ENCODE measurements at places on chromosomes 4 and X.

- no peak for DNase-seq
Measured at GRCh38 chr4:47500776-47501175, 15.7 kb downstream of the ATP10D start.

- peak; percentile 44 for DNase-seq
Measured at GRCh38 chrX:153379971-153380581, 21.1 kb downstream of the PNMA6E start.

DNA sequence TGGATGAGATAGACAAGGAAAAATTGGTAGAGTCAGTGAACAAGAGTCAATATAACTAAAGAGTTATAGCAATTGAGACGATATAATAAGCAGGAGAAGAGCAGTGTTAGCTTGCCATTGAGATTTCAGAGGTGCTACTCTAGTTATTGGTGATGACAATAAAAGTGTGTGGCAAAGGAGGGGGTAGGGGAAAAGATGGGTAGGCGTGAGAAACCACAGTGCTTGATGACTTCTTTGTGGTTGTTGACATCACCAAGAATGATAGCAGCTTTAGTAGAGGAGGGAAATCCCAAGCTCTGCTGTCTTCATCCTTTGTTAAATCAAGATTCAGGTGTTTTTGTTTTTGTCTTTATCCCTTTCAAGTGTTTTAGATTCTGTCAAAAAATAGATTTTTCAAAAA lies 179.9 kb upstream of the PPP3CA start:
- no peak for DNase-seq

GRCh38 chrX:22987452-22987851 lies 12.3 kb upstream of the DDX53 start:
- no peak for DNase-seq

DNA sequence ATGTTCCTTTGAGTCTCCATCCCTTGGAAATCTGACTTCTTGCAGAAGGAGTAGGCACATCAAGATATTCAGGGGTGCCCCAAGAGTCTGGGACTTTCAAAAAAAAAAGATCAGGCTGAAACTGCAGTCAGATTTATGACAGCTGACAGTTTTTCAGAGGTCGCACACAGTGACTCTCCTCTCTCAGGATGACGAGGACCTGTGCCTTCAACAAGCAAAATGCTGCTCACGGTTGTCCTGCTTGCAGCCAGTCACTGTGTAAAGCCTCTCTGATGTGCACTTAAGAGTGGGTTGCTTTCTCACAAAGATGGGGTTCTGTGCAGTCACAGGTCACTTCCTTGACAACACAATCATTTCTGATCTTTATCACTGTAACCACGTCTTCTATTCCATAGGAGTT lies 178.2 kb downstream of the PTTG2 start:
- no peak for DNase-seq

DNA sequence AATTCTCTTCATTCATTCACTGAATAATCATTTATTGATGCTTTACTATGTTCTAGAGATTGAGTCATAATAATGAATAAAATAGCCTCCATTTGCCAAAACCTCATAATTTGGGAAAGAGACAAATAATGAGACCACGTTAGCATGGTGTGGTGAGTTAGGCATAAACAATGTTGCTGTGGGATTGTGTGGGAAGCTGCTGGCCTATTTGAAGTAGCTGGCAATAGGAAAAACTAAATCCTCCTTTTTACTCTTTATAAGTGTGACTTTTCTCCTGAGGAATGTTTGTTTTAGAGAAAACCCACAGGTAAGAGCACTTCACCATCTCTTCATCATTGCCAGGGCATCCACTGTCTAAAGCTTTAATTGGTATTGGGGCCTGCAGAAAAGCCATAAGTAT lies 95.3 kb downstream of the AREG start:
- DNase-seq, result no peak

- DNase-seq, result no peak
Measured at GRCh38 chr4:10761903-10762302, 77.3 kb upstream of the CLNK start.

GRCh38 chr4:173499658-173500535 lies 30.1 kb downstream of the HAND2 start:
- DNase-seq, result no peak

GRCh38 chrX:34764852-34765361 lies 107.8 kb upstream of the TMEM47 start:
- no peak for DNase-seq

- peak; percentile 37 for DNase-seq
Measured at GRCh38 chr4:113435893-113436292, 325.6 kb downstream of the CAMK2D start.

DNA sequence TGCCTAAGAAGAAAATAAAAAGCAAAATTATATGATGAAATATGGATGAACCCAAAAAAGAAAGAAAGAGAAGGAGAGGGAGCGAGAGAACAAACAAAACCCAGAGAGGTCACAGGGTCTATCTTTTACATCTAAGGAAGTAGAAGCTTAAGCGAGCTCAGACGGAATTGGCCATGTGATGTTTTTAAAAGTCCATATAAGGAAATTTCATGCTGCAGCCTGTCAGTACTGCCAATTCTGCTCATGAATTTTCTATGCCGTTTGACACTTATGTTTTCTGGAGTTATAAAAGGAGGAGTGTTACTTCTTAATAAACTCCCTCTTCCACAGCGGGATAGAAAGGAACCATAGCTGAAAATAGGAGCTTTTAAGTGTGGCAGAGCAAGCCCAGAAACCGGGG lies 32.9 kb upstream of the DCX start:
- DNase-seq, result no peak

GRCh38 chr4:1406981-1407656 lies 877 bp upstream of the NKX1-1 start:
- DNase-seq, result no peak

DNA sequence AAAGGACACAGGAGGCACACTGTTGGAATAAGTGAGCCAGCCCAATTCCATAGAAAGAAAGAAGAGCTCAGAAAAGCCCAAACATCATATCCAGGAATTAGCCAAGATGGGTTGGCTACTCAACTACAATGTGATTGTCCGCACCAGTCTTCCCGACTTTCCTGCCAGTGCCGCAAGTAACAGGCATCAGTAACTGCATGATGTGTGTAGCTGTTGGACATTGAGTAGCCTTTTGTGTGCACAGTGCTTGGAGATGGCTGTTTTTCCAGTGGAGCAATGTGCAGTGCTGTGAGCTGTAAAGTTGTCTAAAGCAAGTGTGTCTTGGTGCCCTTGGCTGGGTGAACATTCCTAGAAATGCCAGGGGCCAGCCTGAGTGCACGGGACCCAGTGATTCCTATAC lies 29.2 kb upstream of the FAM193A start:
- DNase-seq, result no peak

DNA sequence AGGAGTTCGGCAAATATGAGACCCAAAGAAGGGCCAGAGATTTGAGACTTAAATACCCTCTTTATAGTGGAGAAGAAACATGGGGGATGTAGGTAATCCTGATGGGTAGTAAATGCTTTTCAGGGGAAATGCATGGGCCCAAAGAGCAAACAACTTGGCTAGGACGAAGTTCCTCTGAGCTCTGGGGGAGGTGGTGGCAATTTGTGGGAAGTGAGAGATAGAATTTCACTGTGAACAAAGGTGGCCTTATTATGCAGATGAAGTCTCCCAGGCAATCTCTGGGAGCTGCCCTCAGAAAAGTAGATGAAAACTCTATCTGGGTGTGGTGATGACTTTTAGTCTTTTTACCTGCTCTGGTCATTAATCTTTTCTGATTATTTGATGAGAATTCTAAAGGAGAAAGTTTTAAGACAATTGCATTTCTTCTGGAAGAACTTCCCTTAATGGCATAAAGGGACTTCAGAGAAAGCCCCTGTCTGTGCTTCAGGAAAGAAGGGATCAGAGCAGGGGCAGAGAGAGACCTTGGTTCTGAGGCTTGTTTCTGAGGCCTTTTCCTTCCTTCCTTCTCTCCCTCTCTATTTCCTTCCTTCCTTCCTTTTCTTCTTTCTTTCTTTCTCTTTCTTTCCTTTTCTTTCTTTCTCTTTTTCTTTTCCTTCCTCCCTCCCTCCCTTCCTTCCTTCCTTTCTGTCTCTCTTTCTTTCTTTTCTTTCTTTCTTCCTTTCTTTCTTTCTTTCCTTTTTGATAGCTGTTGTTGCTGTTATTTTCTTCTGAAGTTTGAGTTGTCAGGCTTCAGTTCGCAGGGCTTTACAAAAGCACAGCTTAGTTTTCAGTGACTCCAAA lies 37.5 kb upstream of the MAOA start:
- DNase-seq, result no peak

GRCh38 chr4:8170341-8170740 lies 11.7 kb upstream of the ABLIM2 start:
- DNase-seq, result no peak

- DNase-seq, result no peak
Measured at GRCh38 chr4:184262901-184263300, 45.2 kb upstream of the ENPP6 start.

DNA sequence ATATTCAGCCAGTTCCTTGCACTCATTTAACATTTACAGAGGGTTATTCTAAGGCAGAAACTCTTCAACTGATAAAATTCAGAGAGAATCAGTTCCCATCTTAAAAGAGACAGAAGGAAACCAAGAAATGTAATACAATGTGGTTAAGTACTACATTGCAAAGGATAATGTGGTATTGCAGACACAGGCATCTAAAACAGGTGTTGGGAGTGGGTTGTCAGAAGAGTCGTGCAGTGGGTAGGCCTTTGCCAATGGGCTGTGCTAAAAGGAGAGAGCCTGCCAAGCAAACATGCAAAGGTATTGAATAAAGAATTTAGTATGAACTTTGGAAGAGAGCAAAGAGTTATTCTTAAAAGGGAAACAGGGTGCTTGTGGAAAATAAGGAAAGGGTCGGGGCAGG lies 1044.4 kb upstream of the DIAPH2 start:
- DNase-seq, result no peak

- DNase-seq, result no peak
Measured at GRCh38 chr4:106893903-106894302, 142.2 kb downstream of the DKK2 start.

DNA sequence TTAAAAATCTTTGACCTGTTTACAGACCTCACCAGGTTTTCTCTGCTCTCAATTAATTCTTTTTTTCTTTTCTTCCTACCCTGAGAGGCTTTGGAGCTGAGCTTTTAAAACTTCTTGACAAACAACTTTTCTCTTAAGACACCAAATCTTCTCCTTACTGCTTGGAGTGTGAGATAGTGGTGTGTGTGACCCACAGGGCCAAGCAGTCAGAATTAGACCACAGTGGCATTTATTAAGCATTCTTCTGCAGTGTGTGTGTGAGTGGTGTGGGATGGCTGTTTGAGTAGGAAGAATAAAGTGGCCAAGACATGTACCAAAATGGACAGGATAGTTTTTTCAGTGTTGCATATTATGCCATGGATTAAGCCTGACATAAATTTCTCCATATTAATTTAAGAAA lies 665.1 kb downstream of the RAPGEF2 start:
- no peak for DNase-seq

- DNase-seq, result no peak
Measured at GRCh38 chrX:119828446-119828845, 24.3 kb downstream of the UPF3B start.

- DNase-seq, result peak; percentile 35
Measured at GRCh38 chr4:143514497-143514896, 995 bp downstream of the SMARCA5 start.

DNA sequence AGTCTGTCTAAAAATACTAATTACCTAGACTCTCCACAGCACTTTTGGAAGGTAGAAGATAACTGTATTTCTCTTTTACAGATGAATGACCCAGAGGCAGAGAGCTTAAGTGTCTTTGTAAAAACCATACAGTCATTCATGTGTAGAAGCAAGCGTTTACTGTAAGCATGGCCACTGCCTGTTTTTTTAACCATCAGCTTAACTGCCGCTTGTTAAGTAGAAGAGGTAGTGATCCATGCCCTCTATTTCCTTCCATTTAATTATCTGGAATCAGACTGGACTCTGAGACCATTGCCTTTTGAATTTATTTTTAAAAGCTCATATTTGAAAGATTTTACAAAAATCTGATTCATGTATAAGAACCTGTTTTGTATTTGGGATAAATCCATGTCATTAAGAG lies 111.2 kb upstream of the TECRL start:
- peak; percentile 3 for DNase-seq

DNA sequence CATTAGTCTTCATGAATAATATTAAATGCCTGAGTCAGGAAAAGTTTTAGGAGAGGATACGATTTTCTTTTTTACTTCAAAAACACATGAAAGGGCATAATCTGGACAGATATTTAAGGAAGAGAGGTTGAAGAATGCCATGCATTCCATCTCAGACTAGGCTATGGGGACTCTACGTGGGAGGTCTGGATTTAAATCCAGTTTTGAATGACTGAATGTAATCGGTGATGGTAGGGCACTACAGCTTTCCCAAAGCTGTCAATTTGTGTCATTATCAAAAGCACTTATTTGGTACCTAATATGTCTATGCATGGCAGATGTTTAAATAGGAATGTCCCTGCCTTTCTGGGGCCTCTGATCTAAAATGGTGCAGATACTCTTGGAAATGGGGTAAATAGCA lies 59.3 kb upstream of the RPL34 start:
- DNase-seq, result no peak

- DNase-seq, result no peak
Measured at GRCh38 chr4:54915276-54915675, 210.1 kb downstream of the KDR start.

- no peak for DNase-seq
Measured at GRCh38 chrX:123976706-123977316, 15.3 kb downstream of the STAG2 start.

- DNase-seq, result no peak
Measured at GRCh38 chrX:108361316-108361715, 76.9 kb downstream of the COL4A6 start.

GRCh38 chr4:24778464-24779225 lies 16.7 kb upstream of the SOD3 start:
- no peak for DNase-seq

DNA sequence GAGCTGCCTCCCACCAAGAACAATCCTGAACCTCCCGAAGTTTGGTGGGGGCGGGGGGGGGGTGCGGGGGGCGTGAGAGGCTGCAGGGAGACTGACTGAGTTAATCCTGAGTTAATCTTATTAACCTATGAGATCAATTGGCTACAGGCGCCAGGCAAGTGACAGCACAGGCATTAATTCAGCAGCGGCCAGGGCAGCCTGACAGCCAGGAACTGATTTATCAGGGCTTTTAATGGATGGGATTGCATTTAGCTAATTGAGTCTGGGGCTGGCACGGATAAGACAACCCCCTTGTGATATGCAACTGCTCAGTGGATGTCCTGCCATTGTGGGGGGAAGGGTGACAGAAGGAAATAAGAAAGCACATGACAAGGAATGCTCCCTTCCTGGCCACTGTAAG lies 16.3 kb downstream of the RTL5 start:
- DNase-seq, result no peak

DNA sequence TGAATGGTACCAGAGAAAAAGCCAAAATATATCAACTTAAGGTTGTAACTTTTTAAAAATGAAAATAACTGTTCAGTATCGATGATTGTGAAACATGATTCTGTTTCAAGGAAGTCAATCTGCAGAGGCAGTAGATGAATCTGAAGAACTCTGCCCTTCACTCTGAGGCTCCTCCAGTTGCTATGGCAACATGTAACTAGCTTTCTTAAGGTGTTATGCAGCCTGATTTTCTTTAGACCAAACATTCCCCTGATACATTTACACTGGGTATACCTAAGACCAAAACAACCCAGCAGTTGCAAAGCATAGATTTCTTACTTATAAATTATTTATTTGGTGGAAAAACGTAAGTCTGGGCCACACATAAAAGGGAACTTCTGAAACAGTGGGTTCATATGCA lies 133.6 kb upstream of the RASGEF1B start:
- no peak for DNase-seq
